ENCODE measurements at places on chromosomes 12 and 14.

- no peak for DNase-seq
Observed at GRCh38 chr14:52840877-52841276, 49.5 kb upstream of the GNPNAT1 start.

- no peak for DNase-seq
Observed at GRCh38 chr12:53561590-53561953, 54.3 kb upstream of the NPFF start.

DNA sequence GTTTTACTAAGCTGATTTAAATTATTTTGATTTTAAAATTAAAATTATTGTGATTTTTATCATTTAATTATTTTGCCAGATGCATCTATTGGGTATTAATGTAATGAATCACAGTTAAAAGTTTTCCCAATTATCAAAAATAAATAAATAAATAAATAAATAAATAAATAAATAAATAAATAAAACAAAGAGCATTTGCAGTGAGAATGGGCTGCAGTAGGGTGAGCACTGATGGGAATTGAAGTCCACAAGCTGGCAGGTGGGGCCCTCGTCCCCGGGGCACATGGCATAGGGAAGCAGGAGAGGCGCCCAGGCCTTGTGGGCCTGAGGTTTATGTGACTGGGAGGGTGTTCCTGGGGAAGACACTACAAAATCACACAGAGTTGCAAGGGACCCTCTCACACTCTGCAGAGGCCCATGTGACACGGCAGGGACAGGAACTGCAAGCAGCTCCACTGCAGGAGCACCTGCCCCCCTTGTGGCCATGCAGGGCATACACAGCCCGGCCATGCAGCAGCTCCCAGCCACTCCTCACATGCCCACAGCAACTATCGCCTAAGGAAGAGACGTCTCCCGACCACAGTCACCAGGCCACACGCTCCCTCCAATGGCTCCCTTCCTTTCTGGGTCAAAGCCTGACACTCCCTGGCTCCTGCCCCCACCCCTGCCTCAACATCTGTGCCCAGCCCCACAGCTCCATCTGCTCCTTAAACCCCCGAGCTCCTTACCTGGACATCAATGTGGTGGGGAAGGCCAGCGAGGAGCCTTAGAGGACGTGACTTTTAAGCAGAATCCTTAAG is 256.3 kb upstream of the SFSWAP start:
- DNase-seq: no peak

DNA sequence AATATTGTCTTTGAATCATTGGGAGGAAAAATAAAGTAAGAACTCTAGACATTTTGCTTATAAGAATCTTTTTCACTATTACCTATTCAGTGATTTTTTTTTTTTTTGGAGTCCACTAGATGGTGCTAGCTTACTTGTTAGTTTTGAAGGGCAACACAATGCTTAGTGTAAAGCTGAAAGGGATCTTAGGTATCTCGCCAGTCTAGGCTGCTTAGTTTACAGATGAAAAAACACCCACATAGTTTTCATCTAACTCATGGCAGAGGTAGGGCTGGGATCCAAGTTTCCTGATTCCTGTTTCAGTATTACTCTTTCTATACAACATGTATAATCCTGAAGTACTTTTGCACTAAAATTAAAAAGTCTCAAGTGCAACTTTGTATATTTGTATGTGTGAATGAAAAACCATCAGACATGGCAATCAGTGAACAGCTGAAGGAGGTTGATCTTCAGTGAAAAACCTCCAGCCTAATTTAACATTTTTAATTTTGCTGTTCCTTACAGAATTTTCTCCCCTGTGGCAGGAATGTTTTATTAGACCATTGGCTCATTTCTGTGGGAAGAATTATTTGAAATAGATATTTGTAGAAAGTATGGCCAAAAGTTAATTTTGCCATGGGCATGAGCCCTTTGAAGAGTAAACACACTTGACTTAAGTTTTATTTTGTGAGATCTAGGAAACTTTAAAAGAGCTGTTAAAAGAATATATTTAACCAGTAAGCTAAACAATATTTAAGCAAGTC is 40.7 kb downstream of the LRRIQ1 start:
- DNase-seq: no peak

GRCh38 chr14:100867631-100868315 is 35.7 kb downstream of the RTL1 start:
- no peak for DNase-seq

- DNase-seq: no peak
Observed at GRCh38 chr14:99852578-99852977, 59.4 kb downstream of the EML1 start.

DNA sequence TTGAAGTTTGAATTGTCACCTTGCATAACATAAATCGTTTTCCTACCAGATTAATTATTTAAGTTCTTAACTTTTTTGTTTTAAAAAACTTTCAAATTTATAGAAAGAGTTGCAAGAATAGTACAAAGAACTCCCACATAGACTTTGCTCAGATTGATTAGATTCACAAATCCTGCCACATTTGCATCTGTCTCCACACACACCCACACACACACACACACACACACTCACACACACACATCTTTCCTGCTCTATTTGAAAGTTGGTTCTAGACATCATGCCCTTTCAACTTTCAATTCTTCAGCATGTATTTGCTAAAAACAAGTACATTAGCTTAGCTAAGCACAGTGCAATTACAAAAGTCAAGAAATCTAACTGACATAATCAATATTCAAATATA is 184.0 kb downstream of the ITPR2 start:
- DNase-seq: no peak

- DNase-seq: no peak
Observed at GRCh38 chr12:89135976-89136634, 216.2 kb downstream of the DUSP6 start.

GRCh38 chr14:75430526-75430925 is 2.7 kb downstream of the JDP2 start:
- no peak for DNase-seq

- DNase-seq: no peak
Observed at GRCh38 chr12:5692850-5693249, 252.2 kb downstream of the ANO2 start.

DNA sequence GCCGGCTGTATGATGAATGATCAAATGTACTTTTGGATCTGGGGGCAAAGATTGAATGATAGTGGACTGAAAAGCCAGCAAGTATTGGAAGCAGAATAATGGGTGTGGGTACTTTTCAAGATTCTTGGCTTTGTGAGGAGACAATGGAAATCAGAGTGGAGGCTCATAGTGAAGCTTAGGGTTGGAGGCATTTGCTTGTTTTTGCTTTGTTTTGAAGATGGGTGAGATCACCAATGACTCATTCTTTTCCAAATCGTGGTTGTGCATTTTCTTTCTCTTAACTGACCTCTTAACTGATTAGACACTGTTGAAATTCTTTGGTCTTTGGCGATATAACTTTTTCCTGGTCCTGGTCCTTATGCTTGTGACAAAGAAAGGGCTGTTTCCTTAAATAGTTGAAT is 54.4 kb downstream of the PELI2 start:
- no peak for DNase-seq

GRCh38 chr12:450438-450837 is 9.3 kb upstream of the B4GALNT3 start:
- DNase-seq: no peak

DNA sequence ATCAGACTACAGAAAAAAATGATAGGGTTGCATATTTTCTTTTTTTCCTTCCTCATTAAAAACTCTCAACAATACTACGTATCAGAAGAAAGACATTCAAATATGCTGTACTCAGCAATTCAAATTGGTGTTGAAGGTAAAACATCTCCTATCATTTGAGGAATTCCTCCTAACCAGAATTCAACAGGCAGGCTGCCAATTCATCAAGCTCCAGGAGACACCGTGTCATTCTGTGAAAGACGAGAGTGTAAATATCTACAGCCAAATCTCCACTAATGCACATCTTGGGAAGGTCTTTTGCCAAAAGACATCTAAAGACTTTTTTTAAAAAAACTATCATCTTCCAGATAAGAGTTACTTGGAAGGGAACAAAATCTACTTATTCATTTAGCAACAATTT is 26.6 kb downstream of the NT5DC3 start:
- DNase-seq: no peak

DNA sequence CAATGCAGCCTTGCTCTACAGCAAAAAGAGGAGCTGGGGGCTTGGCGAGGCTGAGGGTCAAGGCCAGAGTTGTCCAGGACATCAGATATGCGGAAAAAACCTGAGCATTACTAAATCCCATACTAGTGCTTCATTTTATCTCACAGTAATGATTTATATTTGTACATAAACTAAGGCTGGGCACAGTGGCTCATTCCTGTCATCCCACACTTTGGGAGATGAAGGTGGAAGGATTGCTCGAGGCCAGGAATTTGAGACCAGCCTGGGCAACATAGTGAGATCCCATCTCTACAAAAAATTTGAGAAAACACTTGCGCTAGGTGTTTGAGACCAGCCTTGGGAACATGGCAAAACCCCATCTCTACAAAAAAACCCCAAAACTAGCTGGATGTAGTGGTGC is 11.6 kb upstream of the JPH4 start:
- no peak for DNase-seq

DNA sequence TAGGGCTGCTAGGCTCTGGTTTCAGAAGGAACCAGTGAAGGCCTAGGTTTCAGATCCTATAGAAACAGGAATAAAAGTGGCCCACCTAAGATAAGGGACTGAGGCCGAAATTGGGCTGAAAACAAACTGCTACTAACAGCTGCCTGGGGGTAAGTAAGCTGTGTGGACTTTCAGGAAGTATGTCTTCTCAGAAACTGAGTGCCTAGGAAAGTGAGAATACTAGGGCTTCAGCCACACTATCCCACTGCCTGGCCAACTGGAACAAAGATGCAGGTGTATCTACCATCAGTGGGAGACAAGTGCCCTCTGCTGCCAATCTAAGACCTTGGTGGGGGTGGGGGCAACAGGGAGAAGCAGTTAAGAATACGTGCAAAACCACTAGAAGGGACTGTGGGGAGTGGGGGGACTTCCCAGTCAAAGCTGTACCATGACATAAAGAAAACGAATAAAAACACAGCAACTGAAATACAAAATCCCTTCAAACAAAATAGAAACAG is 82.5 kb downstream of the MED13L start:
- peak; percentile 74 for DNase-seq

DNA sequence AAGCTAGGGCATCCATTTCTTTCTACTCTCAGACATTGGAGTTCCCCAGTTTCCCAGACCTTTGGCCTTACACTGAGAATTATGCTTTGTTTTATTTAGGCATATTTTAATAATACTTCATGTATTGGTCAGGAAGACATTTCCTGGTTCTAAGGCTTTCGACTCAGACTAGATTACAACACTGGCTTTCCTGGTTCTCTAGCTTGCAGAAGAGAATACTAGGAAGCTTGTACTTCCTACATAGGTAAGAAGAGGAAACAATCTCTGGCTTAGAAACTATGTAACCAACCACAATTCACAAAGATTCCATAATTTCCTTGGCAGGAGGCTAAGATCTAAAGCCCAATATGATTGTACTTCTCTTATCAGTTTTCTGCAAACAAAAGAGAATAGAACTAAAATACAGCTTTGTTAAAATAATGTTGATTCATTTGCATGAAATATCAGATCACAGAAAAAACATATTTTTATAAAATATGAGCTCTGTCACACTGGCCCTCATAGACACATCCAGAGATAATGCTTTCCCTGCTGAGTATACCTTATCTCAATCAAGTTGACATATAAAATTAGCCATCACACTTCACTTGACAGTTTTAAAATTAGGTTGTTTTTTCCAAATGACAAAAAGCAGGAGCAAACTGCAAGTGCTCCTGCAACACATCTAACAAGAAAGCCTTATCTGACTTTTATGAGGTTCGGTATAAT is 30.5 kb downstream of the CLEC2D start:
- no peak for DNase-seq

- peak; percentile 25 for DNase-seq
Observed at GRCh38 chr12:117875744-117876435, 92.9 kb downstream of the KSR2 start.

GRCh38 chr14:56805201-56805991 is 4.9 kb downstream of the OTX2 start:
- no peak for DNase-seq

- no peak for DNase-seq
Observed at GRCh38 chr14:50763382-50764007, 67.5 kb downstream of the NIN start.

- DNase-seq: no peak
Observed at GRCh38 chr12:112230136-112230535, 104.8 kb downstream of the TRAFD1 start.

DNA sequence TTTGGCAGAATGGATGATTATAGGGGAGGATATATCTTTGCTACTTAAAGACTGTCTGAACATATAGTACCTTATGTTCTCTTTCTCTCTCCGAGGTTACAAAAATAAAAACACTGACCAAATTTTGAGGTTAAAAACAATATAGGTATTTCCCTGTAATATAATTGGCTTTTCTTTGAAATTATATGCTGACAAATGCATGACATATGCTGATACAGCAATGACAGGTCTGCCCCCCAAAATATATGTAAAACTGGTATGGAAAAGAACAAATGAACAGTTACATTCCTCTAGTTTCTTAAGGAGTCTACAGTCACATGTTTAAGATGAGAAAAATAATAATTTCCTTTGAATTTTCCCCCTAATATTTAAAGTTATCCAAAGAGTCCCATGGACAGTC is 405.7 kb downstream of the SOX5 start:
- no peak for DNase-seq

- no peak for DNase-seq
Observed at GRCh38 chr12:114411071-114411837, 5.3 kb upstream of the TBX5 start.

DNA sequence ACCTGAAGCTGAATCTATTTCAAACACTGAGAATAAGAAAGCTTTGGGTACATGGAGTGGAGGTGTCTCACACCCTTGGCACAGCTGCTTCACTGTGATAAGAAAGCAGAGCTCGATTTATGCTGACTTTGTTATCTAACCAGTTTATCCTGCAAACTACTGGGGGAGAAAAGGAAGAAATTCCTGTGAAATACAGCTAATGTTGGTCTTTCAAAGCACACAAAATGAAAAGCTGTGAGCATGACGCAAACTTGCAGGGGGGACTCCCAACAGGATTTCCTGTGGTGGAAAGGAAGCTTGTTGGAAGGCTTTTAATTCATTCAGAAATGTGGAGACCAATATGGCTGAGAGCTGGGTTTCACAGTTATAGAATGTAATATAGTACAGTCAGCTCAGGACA is 53.4 kb downstream of the SRGAP1 start:
- DNase-seq: no peak

- no peak for DNase-seq
Observed at GRCh38 chr14:54840798-54841197, 61.8 kb downstream of the GCH1 start.

GRCh38 chr12:129840145-129840884 is 63.5 kb downstream of the TMEM132D start:
- DNase-seq: no peak

DNA sequence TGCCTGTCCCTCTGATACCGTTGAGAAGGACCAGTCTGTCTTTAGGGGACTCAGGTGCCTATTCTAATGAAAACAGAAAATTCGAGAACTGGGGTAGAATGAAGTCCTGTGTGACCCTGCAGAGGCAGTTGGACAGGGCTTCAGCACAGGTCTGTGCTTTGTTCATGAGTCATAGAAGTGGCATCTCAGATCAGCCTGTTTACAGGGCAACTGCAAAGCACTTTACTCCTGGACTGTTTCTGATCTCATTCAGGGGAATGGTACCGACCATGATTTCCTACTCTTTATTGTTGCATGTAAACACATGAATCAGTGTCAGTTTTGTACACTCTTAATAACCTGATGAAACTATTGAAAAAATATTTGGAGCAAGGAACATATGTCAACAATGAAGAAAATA is 1517.0 kb downstream of the AACS start:
- no peak for DNase-seq

- no peak for DNase-seq
Observed at GRCh38 chr12:103336940-103337339, 158.8 kb downstream of the C12orf42 start.

- no peak for DNase-seq
Observed at GRCh38 chr12:12505544-12506495, 56.8 kb downstream of the DUSP16 start.

Measured in naive thymus-derived CD8-positive, alpha-beta T cell (primary cell).